Activated T-cell treated with anti-CD3 and anti-CD28 coated beads for 48 hours (primary cell): ENCODE measurements at places on chromosomes 6 and 20.

DNA sequence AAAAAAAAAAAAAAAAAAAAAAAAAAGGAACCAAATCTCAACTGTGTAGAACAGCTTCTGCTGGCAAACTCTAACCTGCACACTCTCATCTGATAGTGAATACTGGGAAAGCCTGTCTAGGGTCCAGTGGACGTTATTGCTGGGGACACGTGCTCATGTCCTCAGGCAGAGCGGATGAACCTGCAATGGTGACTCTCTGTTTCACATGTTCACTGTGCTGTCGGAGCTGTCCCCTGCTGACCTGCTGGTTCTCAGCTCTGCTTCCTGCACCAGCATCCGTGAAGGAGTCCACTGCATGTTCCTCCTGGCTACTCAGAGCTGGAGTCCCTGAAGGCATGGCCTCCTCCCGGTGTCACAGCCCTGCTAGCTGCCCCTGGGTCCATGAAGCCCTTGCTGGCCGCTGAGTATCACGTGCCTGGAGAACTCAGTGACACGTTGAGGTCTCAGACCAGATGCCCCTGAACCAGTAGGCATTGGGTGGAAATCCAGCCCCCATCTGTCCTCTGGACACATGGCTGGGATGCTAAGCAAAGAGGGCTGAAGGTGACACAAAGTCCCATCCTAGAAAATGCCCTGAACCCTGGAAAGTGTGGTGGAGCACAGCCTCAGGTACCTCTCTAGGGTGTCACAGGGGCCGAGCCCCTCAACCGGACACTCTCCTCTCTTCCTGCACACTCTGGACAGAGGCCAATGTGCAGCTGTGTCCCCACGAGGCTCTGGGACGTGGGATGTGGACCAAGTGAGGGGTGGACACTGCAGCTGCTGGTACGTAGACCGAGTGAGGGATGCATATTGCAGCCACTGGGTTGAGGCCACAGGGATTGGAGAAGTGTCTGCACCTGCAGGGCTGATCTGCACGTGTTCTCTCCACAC lies 54.9 kb upstream of the FRMD1 start:
- DNase-seq, result no peak

- DNase-seq, result no peak
Observed at GRCh38 chr6:19440531-19440930, 396.6 kb upstream of the ID4 start.

- DNase-seq, result no peak
Observed at GRCh38 chr6:148529010-148529409, 186.4 kb downstream of the SASH1 start.

DNA sequence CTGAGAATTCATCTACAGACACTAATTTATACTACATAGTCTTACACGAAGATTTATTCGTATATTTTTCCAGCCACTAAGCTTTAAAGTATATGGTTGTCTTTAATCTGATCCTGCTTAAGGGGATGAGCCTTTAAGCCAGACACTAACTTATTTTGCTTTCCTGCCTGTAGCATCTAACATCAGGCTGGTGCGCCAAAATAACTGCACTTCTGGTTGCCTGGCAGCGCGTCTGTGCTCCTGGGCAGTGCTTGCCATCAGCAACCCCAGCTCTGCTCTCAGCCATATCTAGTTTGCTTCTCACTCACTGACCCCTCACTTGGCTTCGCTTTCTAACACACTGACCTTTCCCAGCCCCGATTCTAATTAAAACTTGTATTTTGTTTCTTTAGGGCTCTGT lies 21.8 kb downstream of the HMGCLL1 start:
- DNase-seq, result no peak

DNA sequence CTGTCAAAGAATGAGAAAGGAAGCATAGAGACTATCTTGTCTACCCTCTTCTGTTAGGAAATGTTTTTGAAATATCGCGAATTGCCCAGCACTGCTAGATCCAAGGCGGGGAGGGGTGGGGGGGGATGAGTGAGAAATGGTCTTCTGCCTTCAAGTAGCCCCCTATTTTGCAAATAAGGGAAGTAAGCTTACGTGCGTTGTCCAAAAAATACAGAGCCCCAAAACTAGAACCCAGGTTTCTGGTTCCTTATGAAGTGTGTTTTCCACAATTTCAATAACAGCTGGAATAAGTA lies 923 bp upstream of the ILRUN start:
- DNase-seq, result no peak

DNA sequence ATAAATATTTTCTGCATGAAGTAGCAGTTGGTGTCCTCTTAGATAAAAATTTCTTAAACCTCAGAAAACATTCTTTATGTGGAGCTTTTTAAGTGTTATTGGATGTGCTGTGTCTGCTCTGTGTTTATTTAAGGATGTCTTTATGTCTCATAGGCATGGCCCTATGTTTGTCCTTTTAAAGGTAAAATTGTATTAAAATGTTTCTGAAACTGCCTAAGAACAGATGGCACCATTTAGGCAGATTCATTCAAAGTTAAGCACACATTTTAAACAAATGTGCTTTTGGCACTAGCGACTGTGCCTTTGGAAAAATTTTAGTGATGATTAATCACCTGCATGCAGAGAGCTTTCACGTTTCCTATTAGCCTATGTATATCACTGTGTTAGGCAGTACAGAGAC lies 125.2 kb downstream of the KIF6 start:
- DNase-seq, result no peak

DNA sequence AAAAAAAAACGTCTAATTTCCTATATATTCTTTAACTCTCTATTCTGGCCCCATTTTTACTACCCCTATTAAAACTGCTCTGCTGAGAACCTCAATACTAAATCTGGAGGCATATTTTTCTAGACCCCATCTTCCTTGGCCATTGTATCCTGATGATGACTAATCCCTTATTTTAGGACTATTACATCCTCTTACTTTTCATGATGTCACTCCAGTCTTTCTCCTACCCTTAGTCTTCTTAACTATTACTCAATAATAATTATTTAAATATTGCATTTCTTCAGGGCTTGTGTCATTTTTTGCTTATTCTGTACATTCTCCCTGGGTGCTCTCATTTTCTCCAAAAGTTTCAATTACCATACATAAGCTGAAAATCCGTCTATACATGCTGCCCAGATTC lies 6.4 kb downstream of the FBXO30 start:
- no peak for DNase-seq

DNA sequence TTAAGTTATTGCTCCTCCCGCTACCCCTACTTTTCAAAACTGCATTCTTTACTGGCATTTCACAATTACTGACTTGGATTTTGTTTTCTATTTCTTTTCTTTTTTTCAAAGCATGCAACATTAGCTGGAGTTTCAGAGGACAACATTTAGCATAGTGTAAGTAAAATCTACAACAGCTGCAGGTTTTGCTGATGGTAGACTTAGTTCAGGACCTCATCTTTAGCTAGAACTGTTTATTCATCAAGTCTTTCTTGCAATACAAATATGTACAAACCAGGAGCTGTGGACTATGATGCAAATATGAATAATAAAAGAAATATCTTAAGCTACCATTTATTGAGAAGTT lies 728 bp upstream of the CEP162 start:
- DNase-seq, result no peak

DNA sequence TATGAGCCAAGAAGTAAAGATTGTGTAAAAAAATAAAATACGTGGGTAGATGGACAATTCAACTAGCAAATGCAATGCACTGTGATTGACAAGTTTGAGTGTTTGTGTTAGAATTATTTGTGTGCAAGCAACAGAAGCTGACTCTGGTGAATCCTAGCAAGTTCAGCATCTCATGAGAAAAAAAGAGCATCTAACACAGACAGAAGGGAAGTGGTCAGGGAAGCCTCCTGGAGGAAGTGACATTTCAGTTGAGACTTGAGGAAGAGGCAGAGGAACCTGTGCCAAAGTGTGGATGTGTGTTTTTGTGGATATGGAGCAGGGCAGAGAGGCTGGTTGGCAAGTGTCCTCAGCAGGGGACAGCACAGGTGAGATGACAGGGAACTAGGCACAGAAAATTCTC lies 248.7 kb downstream of the ZNF217 start:
- no peak for DNase-seq

DNA sequence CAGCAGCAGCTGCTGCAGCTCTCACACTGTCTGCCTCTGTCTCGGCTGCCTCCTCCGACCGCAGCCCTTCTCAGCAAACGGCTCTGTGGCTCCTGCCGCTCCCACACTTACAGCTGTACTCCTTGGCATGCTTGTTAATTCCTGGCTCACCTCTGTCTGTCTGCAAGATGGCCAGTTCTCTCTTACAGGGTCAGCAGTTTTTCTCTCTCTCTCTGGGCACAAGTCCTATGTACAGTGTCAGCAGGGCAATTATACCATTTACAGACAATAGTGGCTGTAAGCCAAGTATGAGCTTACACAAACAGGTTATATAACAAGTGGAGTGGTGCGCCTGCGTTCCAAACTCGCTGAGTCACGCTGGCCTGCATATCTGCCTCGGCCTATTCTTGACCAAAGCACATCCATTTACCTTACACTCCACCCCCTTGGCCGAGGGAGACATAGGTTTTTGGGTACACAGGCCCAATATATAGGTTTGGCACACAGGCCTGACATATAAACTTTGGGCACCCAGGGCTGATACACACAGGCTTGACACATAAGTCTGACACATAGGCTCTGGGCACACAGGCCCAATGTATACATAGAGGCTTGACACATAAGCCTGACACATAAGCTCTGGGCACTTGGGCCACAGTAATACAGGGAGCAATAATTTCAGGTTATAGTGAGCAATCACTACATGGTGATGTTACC lies 4.4 kb downstream of the ZKSCAN3 start:
- no peak for DNase-seq

- no peak for DNase-seq
Observed at GRCh38 chr6:135086414-135086764, 31.8 kb upstream of the HBS1L start.

DNA sequence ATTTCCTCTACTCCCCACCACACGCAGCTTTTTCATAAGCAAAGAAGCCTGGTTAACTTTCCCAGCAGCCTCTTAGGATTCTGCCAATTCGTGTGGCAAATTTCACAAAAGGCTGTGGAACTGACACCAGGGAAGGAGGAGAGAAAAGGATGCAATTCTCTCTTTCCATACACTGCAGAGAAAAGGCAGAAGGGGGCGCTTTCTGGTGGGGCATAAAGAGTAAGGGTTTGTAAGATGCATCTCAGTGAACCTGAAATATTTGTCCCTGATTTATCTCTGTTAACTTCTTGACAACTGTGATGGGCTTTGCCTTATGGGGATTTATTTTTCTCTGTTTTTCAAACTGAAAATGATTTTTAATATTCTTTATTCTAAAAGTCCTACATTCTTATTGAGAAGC lies 45.5 kb upstream of the GLP1R start:
- no peak for DNase-seq

- no peak for DNase-seq
Observed at GRCh38 chr6:108684771-108685329, 124.1 kb downstream of the FOXO3 start.

- no peak for DNase-seq
Observed at GRCh38 chr6:3764516-3765335, 13.2 kb upstream of the PXDC1 start.

DNA sequence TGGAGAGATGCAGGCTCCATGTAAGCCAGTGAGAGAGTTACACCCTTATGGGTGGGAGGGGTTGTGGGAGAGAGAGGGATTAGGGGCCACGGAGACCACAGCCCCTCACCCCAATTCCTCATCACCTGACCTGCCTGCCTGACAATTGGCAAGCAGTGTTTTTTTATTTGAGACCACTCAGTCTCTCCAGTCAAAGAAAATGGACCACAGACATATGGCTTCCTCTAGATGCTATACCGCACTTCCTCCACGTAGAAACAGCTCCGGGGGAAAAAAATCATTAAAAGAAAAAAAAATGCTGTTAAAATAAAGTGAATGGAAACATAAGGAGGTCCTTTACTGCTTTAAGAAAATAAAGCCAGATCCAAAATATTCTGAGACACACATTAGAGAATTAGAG lies 152.7 kb downstream of the MYLK4 start:
- DNase-seq, result no peak

DNA sequence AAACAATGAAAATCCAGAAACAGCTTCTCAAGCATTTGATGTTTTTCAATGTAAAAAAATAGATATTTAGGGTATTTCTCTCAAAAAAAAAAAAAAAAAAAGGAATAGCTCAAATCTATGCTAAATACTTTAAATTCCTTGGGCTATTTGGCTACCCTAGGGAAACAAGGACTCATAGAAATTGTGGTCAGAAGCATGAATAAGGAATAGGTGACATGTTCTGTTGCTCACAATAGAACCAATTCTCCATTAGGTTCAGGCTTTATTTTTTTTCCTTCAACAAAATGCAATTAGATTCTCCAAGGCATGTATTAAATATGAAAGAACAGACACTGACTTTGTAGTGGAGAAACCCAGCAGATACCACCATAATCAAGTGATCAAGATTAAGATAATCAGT lies 904.3 kb upstream of the FLRT3 start:
- DNase-seq, result no peak

- DNase-seq, result no peak
Observed at GRCh38 chr20:52540509-52540908, 348.9 kb upstream of the ZFP64 start.

GRCh38 chr6:79598012-79598411 lies 33.1 kb upstream of the SH3BGRL2 start:
- DNase-seq, result no peak

DNA sequence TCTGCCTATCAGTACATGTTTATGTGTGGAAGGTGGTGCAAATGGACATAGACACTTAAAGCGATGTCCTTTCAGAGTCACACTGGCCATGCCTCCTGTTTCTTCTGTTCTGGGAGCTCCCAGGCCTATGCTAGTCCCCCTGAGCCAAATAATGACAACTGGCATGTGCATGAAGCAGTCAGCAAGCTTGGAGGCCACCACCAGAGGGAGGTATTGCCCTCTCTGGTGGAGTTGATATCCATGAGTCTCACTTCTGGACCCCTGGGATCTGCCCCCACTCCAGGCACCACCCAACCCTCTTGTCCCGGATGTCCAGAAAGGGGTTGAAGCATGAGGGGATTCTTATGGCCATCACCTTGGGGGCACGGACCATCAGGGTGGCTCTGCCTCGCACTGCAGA lies 172.2 kb downstream of the AIG1 start:
- peak; percentile 6 for DNase-seq
